GM12891 (cell line): ENCODE measurements at places on chromosomes 6 and 20.

- no peak for DNase-seq
Measured at GRCh38 chr6:72579865-72580264, 42.0 kb upstream of the KCNQ5 start.

DNA sequence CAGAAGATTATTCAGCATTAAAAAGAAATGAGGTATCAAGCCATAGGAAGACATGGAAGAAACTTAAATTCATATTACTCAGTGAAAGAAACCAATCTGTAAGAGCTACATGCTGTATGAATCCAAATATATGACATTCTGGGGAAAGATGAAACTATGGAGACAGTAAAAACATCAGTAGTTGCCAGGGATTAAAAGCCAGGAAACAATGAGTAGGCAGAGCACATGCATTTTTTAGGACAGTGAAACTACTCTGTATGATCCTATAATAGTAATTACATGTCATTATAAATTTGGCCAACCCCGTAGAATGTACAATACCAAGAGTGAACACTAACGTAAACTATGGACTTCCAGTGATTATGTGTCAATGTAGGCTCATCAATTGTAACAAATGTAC is 92.8 kb upstream of the RNF217 start:
- DNase-seq, result no peak

DNA sequence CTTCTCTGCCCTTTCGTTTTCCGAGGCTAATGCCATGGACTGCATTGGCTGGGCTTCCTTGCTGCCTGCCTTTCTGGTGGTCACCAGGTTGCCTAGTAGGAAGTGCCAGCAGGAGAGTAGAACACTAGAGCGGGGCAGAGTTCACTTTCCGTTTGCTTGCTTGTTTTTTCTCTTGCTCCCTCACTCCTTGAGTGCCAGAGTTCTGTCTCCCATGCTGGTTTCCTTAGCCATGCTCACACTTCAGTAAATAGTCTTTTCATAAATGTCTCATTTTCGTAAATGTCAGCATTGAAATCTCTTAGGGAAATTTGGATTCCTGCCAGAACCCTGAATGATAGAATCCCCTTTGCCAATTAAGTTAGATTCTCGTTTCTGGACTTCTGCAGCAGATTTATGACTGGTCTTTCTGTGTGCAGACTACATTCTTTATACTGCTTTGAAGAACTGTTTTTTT is 63.9 kb downstream of the FAM83B start:
- no peak for DNase-seq

DNA sequence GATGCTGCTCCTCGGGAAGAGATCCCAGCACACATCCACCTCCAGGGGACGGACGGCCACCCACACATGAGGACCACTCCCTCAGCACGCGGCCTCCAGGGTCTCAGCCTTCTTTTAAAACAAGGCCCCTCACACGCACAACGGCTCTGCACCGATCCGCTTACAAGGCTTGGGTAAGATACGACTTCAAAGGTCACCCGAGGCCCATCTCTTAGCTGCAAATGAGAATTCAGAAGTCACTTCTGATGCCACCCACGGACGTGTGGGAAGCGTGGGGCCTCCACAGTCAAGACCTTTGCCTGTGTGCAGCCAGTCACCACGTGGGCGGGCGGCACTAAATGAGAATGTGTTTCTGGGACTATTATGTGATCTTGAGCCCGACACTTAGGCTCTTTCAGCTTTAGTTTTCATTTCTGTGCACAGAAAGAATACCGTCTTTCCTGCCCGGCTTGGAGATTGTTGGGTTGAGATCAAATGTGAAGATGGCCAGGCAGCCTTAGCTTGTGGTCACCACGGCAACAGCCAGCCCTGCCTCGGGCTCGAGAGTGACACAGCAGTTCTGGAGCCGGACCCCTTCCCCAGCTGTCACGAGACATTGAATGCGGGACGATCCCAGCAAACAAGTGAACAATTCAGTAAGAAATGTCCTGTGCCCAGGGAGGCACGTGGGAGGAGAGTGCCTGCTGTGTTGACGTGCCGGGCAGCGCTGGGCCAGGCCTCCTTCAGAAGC is 91.6 kb downstream of the RAMACL start:
- DNase-seq, result no peak

DNA sequence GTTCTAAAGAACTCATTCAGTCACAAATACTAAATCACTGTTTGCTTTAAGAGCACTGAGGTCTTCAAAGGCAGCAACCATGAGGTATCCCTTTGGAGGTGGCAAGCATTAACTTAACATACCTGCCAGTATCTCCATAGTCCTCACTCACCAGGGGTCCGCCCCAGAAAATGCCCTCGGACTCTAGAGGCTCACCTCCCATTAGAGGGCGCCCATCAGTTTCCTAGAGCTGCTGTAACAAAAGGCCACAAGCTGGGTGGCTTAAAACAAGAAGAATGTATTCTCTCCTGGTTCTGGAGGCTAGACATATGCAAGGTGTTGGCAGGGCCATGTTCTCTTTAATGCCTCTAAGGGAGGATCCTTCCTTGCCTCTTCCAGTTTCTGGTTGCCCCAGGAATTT is 12.0 kb upstream of the RNGTT start:
- DNase-seq, result no peak

GRCh38 chr20:44455126-44455525 is 20.5 kb upstream of the TTPAL start:
- DNase-seq, result no peak

DNA sequence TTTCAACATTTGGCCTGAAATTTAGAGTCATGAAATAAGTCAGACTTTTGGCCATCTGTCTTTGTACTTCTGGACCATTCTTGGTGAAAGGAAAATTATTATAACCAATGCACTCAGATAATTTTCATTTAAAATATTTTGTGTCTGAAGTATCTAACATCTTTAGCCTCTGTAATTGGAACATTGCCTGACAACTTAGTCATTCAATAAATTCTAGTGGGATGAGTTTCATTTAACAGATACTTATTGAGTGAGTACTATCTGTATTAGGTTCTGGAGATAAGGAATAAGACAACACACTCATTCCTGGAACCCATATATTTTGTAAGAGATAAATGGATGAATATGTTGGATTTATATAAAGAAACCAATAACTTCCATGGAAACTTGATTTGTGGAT is 536.0 kb downstream of the BCKDHB start:
- DNase-seq, result no peak

DNA sequence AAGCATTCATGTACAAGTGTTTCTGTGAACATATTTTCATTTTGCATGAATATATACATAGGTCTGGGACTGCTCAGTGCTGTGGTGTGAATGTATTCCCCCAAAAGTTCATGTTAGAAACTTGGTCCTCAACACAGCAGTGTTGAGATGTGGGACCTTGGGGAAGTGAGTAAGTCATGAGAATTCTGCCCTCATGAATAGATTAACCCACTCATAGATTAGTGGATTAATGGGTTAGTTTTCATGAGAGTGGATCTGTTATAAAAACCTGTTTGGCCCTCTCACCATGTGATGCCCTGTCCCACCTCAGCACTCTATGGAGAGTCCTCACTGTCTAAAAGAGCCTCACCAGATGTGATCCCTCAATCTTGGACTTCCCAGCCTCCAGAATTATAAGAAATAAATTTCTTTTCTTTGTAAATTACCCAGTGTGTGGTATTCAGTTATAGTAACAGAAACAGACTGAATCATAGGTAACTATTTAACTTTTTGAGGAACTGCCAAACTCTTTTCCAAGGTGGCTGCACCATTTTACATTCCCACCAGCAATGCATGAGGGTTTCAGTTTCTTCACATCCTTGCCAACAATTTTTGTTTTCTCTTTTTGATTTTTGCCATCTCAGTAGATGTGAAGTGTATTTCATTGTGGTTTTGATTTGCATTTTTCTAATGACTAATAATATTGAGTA is 45.3 kb downstream of the QRSL1 start:
- no peak for DNase-seq

GRCh38 chr6:147547369-147547902 is 38.9 kb downstream of the SAMD5 start:
- DNase-seq, result no peak

- DNase-seq, result no peak
Measured at GRCh38 chr20:11698124-11698523, 219.6 kb upstream of the BTBD3 start.

GRCh38 chr20:59850018-59850641 is 83.3 kb downstream of the SYCP2 start:
- DNase-seq, result no peak

DNA sequence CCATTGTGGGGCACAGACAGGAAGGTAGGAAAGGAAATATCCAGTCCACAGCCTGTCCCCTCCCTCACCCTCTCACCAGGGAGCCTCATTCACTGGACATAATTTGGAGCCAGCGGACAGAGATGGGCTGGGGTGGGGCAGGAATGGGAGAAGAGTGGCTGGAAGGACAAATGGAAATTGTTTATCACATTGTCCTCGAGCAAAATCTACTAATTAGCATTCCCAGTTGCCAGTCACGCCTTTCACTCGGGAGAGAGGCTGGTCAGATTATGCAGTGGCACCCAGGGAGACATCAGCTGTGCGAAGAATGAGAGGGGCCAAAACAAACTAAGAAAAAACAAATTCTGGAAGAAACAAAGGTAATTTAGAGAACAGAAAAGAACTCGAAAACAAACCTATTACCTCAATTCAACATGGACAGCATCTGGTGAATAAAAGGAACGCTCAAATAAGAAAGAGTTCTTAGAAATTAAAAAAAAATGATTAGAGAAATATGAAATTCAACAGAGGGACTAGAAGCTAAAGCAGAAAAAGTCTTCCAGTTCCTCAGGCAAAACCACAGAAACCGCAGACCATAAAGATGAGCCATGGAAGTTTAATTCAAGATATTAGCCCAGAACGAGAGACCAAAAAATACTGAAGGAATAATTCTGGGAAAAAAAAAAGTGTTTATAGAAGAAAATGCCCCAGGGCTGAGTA is 108.5 kb upstream of the RALGAPA2 start:
- DNase-seq, result no peak

DNA sequence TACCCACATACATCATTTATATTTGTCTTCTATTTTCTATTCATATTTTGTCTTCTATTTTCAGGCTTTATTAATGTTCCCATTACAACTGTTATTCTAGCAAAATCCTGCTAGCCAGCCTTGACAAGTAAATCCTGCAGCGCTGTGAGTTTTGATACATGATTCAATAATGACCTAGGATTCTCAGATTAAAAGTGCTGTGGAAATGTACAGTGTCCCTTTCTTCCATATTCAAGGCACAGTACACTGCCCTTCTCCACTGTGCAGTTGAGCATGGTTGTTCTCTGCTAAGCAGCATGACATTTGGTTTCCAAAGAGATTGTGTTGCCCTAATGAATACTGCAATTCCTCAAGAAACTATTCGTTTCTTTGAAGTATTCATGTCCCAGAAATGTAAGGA is 5.8 kb upstream of the HEY2 start:
- DNase-seq, result no peak

GRCh38 chr6:35038076-35038475 is 103.1 kb downstream of the TCP11 start:
- DNase-seq, result no peak

DNA sequence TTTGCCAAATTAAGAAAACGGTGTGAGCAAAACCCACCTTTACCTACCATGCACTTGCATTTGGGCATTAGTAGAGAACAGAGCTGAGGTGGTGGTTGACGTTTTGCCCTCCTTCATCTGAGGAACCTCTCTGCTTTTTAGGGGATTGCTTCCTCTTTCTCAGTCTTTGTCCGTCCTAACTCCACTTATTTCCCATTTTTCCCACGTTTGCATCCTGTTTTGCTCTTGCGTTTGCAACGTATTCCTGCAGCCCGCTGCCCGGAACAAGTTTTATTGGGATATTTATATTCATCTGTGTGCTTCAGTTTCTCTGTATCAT is 374 bp upstream of the SERINC1 start:
- no peak for DNase-seq

DNA sequence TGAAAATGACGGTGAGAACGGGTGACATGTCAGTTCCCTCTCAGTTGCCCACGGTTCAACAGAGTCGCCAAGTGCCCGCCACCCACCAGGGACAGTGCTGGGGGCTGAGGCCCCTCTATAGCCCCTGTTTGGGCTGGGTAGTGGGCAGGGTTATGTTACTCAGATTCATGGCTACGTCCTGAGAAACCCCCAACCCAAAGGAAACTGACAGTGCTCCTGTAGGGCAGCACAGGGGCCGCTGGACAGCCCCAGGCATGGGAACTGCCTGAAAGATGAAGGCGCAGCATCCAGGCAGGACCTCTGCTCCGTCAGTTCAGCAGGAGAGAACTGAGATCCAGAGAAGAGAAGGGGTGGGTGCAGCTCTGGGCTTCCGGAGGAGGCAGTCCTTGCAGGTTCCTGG is 118.9 kb upstream of the PMEPA1 start:
- no peak for DNase-seq

- DNase-seq, result no peak
Measured at GRCh38 chr6:81938014-81938856, 185.8 kb upstream of the TENT5A start.

DNA sequence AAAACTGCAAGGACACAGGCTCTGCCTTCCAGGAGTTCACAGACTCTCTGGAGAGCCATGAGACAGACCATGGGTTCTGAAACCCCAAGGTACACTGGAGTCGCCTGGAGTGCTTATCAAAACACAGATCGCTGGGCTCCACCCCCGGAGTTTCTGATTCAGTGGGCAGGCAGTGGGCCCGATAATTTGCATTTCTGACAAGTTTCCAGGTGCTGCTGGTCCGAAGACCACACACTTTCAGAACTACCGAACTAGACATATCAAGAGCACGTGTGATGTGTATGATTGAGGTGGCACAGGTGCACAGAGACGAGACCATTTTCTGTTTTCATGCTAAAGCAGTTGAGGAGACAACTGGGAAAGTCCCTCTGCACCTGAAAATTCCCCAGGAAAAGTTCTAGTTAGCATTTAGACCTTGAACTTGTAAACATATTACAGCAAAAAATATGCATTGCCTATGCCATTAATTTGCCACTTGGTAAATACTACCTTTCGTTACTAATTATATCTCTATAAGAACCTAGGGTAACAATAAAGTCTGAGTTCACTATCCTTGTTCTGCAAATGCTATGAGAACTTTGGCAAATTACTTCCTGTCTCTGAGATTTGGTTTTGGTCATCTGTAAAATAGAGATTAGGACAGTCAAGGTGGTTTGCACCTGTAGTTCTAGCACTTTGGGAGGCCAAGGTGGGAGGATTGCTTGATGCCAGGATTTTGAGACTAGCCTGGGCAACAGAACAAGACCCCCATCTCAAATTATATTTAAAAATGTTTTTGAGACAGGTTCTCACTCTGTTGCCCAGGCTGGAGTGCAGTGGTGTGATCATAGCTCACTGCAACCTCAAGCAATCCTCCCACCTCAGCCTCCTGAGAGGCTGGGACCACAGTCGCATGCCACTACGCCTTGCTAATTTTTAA is 14.3 kb upstream of the PIM1 start:
- DNase-seq, result no peak

- no peak for DNase-seq
Measured at GRCh38 chr6:139960671-139961070, 586.2 kb upstream of the CITED2 start.

- no peak for DNase-seq
Measured at GRCh38 chr6:29011276-29011734, 6.2 kb upstream of the ZNF311 start.

DNA sequence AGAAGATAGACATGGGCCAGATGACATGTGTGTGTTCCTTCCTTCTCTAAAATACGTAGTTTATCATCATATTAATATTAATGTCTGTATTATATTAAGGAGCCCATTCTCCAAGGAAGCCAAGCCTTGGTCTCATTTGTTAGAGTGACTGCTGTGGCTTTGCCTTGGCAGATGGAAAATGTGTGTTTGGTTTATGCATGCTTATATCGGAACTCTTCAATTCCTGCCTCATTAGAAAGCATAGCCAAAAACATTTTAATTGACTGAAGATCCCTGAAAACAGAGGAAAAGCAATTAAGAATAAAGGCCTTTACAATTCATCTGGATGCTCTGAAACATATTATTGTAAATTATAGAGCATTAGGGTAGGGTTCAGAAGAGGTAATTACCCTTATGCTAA is 106.4 kb downstream of the COL9A1 start:
- no peak for DNase-seq

GRCh38 chr6:32327103-32327502 is 44.6 kb downstream of the TSBP1 start:
- no peak for DNase-seq
